Fibroblast of villous mesenchyme (primary cell): ENCODE measurements at places on chromosomes 3 and 15. TPM values are rescaled to one million over a fixed set of nuclear protein-coding genes. Genes with fewer than 3 reads are reported as not detected.
A peak's percentile ranks its signal among the peaks of the same experiment; 100 is the strongest.

The PYGO1 gene
- 9.0 and 12.5 TPM in 2 replicates for total RNA-seq

The CMTM6 gene
- total RNA-seq: 72.8 and 119 TPM in 2 replicates

DNA sequence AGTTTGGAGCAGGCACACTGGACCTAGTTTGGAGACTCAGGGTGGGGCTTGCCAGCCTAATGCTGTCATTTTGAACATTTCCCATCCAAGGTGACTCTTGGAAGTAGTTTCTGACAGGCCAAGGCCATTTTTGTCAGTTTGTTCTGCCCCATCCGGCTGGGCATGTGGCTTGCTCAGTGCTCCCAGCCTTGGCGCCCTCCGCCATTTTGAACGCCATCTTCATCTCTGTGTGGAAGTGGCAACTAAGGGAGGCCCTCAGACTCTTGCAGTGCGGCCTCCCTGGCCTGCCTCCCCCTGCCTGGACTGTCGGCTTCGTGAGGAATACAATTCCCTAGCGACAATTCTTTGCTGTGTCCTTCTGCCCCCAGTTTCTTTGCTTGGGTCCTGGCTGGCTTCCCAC lies 150.6 kb upstream of the RGMA start:
- DNase-seq: no peak

The FETUB gene
- total RNA-seq: not detected in 2 replicates

DNA sequence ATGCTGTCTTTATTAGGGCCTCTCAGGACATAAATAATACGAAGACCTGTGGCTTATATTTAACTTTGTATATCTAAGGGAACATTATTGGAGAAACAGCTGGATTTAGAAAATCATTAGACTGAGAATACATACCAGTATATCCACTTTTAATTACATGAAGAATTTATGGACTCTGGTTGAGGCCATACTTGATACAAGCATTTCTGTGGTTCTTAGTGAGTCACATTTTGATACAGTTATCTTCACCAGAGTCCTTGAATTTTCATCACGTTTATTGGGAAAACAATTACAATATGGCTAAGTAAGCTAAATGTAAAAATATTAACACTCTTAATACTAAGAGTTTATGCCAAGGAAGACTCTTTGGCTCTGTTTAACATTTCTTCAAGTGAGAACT lies 9.9 kb downstream of the KIF23 start:
- peak; percentile 40 for DNase-seq

GRCh38 chr3:123081718-123082369 lies 15.0 kb downstream of the PDIA5 start:
- DNase-seq: peak; percentile 67

- DNase-seq: peak; percentile 26
Observed at GRCh38 chr3:30355622-30356021, 250.8 kb upstream of the TGFBR2 start.

DNA sequence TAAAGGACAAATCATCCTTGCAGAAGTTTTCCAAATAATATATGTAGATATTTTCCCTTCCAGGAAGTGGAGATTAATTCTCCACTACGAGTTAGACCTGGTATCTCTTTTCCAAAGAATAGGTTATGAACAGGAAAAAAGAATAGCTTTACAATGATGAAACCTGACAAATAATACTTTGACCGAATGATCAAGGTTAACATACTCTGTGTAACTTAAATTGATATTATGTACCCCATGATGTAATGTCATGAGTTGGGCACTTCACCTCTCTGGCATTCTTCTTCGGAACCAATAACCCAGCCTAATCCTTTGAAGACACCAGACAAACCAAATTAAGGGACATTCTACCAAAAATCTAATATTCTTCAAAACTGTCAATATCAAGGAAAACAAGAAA lies 48.7 kb upstream of the CNTN3 start:
- no peak for DNase-seq

DNA sequence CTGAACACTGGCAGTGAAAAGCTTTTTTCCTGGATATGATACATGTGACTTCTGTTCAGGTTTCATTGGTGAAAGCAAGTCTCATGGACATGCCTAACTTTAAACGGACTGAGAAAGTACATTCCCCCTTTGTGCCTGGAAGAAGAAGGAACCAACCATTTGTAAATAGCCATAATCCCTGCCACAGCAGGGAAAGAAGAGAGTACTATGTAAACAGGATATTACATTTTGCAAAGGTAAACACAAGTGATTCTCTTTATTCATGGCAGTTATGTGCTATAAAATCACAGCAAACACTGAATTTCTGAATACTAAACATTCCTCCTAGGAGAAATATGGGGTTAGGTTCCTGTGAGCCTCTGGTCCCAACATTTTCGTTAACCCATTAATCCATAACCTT lies 46.8 kb downstream of the PRICKLE2 start:
- peak; percentile 54 for DNase-seq

The NR2E3 gene
- 0.86 and 0.97 TPM in 2 replicates for total RNA-seq

The DAZL gene
- total RNA-seq: not detected in 2 replicates

DNA sequence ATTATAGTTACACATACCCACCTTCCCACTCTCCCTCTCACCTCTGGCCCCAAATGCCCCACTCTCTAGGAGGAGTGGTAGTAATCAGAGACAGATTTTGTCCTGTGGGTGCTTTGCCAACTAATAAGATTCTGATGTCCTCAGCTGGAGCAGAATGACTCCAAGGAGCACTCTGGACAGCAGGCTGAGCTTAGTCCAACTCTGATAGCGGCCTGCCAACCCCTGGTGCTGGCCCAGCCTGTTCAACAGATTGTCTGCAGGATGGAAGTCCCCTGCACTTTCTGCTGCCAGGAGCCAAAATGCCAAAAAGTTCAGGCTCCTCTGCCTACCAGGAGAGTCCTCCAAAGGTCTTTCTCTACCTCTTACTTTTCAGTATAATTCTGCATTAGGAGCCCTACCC lies 160.5 kb upstream of the UMPS start:
- no peak for DNase-seq

- no peak for DNase-seq
Observed at GRCh38 chr3:41853540-41854196, 108.2 kb downstream of the ULK4 start.

- DNase-seq: peak; percentile 98
Observed at GRCh38 chr3:13543253-13543652, 5.7 kb upstream of the FBLN2 start.

GRCh38 chr15:85496551-85497171 lies 116.3 kb downstream of the AKAP13 start:
- no peak for DNase-seq
